Dermis lymphatic vessel endothelial cell (primary cell): ENCODE measurements at places on chromosomes 2 and 18. TPM values are rescaled to one million over a fixed set of nuclear protein-coding genes. Genes with fewer than 3 reads are reported as not detected.

OTX1 gene
- 0.09 and 0.11 TPM in 2 replicates for total RNA-seq

IKZF2 gene
- total RNA-seq, result 0.65 and 1.0 TPM in 2 replicates

SLC14A1 gene
- total RNA-seq, result not detected in 2 replicates

KCNS3 gene
- 0.76 and 0.86 TPM in 2 replicates for total RNA-seq

CCDC141 gene
- total RNA-seq, result 1.7 and 3.7 TPM in 2 replicates

XIRP2 gene
- total RNA-seq, result under 0.01 and 0.09 TPM in 2 replicates

DOCK10 gene
- total RNA-seq, result 2.4 and 6.4 TPM in 2 replicates

APCDD1 gene
- total RNA-seq, result 0.11 TPM in 1 of 2 replicates, not detected in the other

FABP1 gene
- total RNA-seq, result not detected in 2 replicates

UGT1A3 gene
- not detected in 2 replicates for total RNA-seq
